ENCODE measurements at places on chromosomes 4 and X.

DNA sequence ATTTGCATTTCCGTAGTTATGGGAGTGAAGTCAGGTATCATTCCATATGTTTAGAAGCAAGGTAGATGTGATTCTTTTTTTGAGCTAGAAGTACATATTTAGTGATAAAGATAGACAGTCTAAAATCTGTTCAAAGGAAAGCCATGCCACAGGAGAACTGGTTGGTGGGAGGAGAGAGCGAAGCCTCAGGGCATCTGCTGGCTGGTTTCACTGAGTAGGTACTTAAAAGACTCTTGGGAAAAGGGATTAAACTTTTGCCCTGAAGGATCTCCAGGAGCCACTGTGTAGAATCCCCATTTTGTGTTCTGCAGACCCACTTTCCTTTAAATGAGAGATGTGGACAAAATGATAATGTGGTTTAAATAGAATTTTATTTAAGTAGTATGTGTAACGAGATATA lies 89.6 kb downstream of the SHROOM2 start:
- H3K36me3 ChIP-seq = peaks cover 4% of the 10 kb centered on the region
- no peak overlapping the region for H3K4me3 ChIP-seq
- no peak overlapping the region for H3K27ac ChIP-seq
- no peak for DNase-seq
- H3K27me3 ChIP-seq = no peaks in the 10 kb centered on the region
- H3K4me1 ChIP-seq = peaks cover under 1% of the 10 kb centered on the region

- DNase-seq = no peak
- H3K27me3 ChIP-seq = no peaks in the 10 kb centered on the region
- peaks cover 19% of the 10 kb centered on the region for H3K4me1 ChIP-seq
- H3K27ac ChIP-seq = peak overlapping the region; percentile 72
- peaks cover 58% of the 10 kb centered on the region for H3K36me3 ChIP-seq
These were observed 314 bp downstream of the DNASE1L1 start for GRCh38 chrX:154408659-154409221.

- H3K4me1 ChIP-seq = no peaks in the 10 kb centered on the region
- H3K27me3 ChIP-seq = no peaks in the 10 kb centered on the region
- no peak for DNase-seq
- no peaks in the 10 kb centered on the region for H3K36me3 ChIP-seq
- no peak overlapping the region for H3K4me3 ChIP-seq
- H3K27ac ChIP-seq = no peak overlapping the region
These were observed 28.4 kb upstream of the NLGN4X start for GRCh38 chrX:6257025-6257424.

DNA sequence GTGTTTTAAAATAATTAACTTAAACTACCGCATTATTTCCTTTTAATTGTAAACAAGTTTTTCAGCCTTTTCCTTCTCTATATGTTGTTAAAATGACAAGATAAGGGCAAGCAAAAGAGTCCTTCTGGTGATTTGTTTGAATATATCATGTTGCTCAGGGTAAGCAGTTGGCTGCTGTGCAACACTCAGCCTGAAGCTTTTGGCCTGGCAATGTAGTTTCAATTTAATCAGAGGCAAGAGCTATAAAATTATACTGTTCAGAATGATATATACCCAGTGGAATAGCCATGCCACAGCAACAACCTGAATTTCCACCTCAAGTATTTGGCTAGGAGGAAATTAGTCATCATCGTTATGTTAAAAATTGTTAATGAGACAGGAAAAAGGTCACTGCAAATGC lies 53.4 kb downstream of the GRXCR1 start:
- H3K36me3 ChIP-seq = no peaks in the 10 kb centered on the region
- no peaks in the 10 kb centered on the region for H3K27me3 ChIP-seq
- no peak overlapping the region for H3K27ac ChIP-seq
- H3K4me3 ChIP-seq = no peak overlapping the region

DNA sequence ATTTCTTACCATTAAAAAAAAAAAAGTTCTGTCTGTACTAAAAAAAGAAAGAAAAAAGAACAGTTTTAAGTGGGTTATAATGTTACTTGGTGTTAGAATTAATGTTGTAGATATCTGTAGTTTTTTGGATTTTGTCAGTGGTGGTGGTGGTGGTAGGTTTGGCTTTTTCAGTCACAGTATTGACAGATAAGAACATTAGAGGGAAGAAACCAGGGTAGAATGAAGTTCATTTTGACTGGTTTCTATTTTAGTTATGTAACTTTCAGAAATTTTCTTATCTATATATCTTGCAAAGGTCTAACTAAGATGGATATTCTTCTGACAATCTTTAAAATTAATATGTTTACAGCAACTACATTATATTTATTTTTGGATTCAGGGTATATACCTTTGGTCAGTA lies 105.4 kb downstream of the FBXW7 start:
- no peaks in the 10 kb centered on the region for H3K27me3 ChIP-seq
- DNase-seq = no peak
- no peak overlapping the region for H3K4me3 ChIP-seq
- H3K4me1 ChIP-seq = peaks cover 22% of the 10 kb centered on the region

DNA sequence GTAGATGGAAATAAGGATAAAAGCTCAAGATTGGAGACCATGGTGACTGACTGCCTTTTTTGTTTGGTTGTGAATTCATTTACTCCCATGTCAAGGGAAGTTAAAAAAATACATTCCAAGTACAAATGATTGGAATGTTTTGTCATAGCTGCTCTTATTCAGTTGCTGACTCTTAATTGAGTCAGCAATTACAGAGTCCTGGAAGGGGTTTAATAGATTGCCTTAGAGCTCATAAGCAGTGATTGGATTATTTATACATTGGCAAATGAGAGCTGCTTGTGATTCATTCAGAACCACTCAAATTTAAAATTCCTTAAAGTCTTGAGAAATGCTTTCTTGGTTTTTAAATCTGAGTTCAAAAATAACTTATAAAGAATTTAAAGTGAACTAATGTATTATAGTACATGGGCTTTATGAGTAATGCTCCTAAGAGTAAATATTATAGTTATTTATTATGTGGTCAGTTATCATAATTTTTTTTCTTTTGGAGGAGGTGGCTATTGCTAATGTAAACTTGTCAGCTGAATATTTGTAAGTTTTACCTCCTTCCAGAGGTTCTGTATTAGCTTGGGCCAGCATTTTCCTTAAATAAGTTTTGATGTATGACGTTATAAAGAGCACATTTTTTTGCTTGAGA lies 13.6 kb downstream of the JADE1 start:
- no peaks in the 10 kb centered on the region for H3K27me3 ChIP-seq
- peaks cover 45% of the 10 kb centered on the region for H3K4me1 ChIP-seq
- H3K36me3 ChIP-seq = peaks cover 6% of the 10 kb centered on the region
- no peak overlapping the region for H3K27ac ChIP-seq
- no peak for DNase-seq
- H3K4me3 ChIP-seq = no peak overlapping the region

DNA sequence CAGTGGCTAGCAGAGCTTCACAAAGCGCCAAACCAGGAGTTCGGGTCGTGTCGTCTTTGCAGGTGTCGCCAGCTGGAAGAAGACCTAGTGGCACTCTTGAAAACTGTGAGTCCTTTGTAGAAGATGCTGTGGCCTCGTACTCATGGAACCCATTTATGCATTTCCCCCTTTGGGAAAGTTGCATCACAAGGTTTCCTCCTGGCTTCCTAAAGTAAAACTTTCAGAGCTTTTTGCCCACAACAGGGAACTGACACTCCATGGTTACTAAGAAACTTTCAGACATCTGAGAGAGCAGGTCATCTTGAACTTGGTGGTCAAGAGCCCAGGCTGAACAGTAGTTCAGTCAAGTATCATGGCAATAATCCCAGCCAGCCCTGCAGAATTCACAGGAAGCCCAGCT lies 15.9 kb upstream of the NOCT start:
- H3K27ac ChIP-seq = no peak overlapping the region
- H3K4me1 ChIP-seq = no peaks in the 10 kb centered on the region
- H3K27me3 ChIP-seq = no peaks in the 10 kb centered on the region

Measured in Calu3 (cell line).